Stimulated activated CD4-positive, alpha-beta T cell treated with anti-CD3 and anti-CD28 coated beads, Interleukin-15, amount 100 ng/mL, for 1 hour (primary cell): ENCODE measurements at places on chromosomes 7 and 10.

GRCh38 chr7:86012971-86013370 is 630.7 kb upstream of the GRM3 start:
- DNase-seq, result no peak

GRCh38 chr7:85815526-85815925 is 628.7 kb upstream of the SEMA3D start:
- DNase-seq, result no peak

- no peak for DNase-seq
Observed at GRCh38 chr10:49172061-49172776, 16.0 kb downstream of the TMEM273 start.

DNA sequence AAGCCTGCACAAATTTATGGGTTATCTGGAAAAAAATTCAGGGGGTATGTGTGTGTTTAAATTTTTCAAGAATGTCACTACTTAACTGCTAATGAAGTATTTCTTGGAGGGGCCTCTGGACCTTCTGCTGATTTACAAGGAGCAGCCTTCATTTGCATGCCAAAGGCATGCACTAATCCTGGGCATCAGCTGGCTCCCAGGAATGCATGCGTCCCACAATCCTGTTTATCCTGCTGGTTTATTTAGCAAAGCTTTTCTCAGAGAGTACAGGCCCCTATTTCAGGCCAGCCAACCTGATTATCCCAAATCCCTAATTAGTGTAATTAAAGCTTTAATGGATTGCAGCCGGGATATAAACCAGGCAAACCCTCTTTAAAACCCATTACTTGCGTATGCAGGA is 170.4 kb downstream of the TAX1BP1 start:
- DNase-seq, result no peak

DNA sequence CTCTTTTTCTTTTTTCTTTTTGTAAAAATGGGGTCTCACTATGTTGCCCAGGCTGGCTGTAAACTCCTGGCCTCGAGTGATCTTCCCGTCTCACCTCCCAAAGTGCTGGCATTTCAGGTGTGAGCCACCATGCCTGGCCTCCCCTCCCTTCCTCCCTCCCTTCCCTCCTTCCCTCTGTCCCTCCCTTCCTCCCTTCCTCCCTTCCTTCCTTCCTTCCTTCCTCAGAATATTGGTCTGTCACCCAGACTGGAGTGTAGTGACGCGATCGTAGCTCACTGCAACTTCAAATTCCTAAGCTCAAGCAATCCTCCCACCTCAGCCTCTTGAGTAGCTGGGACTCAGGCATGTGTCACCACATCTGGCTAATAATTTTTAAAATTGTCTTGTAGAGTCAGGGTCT is 8.4 kb downstream of the AGAP3 start:
- no peak for DNase-seq

DNA sequence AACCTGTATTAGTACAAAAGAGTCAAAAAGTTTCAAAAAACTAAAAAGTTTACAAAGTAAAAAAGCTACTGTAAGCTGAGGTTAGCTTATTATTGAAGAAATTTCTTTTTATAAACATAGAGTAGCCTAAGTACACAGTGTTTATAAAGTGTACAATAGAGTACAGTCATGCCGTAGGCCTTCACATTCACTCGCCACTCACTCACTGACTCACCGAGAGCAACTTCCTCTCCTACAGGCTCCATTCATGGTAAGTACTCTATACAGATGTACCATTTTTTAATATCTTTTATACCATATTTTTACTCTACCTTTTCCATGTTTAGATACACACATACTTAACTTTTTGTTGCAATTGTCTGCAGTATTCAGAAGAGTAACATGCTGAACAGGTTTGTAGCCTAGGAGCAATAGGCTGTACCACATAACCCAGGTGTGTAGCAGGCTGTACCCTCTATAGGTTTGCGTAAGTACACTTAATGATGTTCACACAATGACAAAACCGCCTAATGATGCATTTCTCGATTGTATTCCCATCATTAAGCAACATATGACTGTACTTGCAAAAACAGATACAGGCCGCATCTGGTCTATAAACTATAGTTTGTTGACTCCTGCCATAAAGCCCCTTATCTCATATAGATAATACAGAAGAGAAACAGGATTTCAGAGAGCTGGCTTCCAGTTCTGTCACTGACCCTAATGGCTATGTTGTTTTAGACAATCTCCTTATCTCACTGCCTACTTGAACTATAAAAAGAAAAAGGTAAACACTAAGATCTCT is 438.8 kb downstream of the HTR7 start:
- DNase-seq, result no peak

DNA sequence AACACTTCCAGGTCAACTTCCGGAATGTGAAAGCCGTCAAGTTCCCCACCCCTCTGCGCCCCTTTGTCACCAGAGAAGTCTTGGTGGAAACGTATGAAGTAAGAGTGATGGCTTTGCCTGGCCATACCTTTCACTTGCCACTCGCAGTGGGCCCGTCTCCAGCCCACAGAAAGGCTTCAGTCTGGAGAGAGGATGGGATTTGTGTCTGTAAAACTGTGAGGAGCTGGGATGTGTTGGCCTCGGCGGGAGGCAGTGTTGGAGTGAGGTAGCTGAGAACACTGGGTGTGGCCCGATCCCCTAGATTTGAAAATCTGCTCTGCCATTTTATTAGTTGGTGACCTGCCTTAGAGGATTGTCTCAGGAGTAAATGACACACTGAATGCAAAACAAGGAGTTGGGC is 6.4 kb downstream of the ADCK2 start:
- no peak for DNase-seq

GRCh38 chr7:18550574-18550973 is 55.0 kb downstream of the HDAC9 start:
- no peak for DNase-seq

DNA sequence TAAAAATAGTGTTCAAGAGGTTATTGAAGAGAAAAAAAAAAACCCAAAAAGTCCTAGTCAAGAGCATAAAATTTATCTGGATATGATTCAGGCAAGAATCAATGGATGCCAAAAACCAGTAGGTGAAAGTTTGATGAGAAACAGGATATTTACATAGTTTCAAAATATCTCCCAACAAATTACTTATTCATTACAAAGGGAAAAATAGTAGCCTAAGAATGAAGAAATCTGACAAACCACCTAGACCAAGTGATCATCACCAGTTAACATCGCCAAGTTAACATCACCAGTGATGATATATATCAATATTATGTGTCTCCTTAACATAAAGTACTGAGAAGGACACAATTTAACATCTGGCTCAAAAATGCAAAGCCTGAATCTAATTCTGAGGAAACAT is 85.2 kb downstream of the RNLS start:
- DNase-seq, result no peak
